NCI-H2081 treated with DMSO at 0.1 percent for 48 hours (cell line): ENCODE measurements at places on chromosomes 5 and 9.

DNA sequence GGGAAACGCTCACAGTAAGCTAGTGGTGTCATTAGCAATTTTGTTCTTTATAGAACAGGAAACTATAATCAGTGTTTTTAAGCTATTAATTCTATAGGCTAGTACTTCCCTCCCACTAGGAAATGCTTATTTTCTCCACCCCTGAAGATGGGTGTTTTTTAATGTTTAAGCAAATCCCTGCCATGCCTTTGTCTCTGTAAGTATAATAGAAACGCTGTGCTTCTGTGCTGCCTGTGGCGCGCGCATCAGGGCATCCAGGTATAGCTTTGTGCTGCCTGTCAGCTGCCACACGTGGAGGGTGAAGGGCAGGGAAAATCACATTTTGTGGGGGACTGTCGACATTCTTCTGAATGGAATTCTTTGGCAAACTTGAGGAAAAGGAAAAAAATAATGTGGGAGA, 217.5 kb downstream of the RAB3C start:
- peak; percentile 80 for DNase-seq

- DNase-seq: no peak
Observed at GRCh38 chr5:75461679-75462078, 49.8 kb downstream of the CERT1 start.

GRCh38 chr9:92480291-92480771, 2.0 kb downstream of the ASPN start:
- DNase-seq: no peak

DNA sequence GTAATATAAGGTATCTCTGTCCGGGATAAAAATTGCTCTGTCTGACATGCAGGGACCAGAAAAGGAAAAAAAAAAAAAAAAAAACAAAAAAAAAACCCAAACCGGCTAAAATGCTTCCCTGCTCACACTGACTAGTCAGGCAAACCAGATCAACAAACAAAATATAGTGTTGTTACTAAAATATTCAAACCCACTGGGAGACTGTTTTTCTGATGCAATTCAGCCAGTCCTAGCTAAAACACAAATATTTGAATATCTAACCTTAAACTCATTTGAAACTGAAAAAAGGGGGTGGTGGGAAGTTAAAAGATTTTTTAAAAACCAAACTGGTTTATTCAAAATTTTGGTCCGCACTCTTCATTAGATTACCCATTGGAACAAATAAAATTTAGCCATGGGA, 61.0 kb downstream of the APBA1 start:
- DNase-seq: no peak

DNA sequence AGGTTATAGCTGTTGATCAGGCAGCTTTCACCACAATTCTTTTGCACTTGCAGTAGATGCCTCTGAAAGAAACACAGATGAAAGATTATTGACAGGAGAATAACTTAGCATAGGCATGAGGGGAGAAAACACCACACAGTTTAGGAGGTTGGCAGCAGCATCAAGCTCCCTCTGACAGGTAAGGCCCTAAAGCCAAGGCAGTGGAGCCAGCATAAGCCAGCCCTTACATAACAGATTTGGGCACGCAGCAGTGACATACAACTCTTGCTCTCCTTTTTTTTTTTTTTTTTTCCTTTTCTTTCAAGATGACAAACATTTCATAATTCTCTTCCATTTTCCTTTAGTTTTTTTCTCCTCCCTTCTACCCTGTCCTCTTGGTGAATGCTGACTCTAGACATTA, 257.6 kb upstream of the ADAMTSL1 start:
- no peak for DNase-seq

DNA sequence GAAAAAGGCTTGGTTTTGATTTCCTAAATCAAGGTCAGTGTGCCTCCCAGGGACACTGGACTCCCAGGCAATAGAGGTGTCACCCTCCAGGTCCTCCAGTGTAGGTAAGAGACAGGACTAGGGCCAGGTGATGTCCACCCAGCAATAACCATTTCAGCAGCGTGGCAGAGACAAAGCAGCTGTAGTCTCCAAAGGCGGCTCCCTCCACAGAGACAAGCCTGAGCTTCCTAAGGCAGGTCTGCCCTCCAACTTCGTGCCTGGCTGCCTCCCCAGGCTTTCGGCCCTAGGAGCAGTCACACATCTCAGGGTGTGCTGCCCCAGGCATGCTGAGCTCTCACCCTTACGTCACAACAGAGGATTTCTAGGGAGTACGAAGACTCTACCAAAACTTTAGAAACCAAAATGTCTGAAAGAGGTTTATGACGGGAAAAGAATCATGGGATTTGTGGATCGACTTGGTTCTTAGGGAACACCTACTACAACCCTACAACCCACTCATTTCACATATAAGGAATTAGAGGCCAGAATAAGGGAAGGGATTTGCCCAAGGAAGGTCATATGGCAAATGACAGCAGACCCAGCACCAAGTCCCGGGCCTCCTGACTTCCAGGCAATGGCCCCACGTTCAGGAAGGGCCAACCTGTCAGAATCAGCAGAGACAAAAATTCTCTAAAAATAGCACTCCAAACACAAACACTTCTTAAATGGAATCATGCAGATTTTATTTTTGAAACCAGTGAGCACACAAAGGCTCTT, 105.5 kb downstream of the KLHL3 start:
- no peak for DNase-seq

GRCh38 chr5:111639912-111640311, 117.1 kb downstream of the NREP start:
- no peak for DNase-seq

- DNase-seq: no peak
Observed at GRCh38 chr9:120965344-120966012, 38.9 kb upstream of the TRAF1 start.
